ENCODE measurements at places on chromosomes 6 and 20.

- DNase-seq, result peak; percentile 88
Observed at GRCh38 chr6:99016355-99016754, 68.6 kb upstream of the FBXL4 start.

DNA sequence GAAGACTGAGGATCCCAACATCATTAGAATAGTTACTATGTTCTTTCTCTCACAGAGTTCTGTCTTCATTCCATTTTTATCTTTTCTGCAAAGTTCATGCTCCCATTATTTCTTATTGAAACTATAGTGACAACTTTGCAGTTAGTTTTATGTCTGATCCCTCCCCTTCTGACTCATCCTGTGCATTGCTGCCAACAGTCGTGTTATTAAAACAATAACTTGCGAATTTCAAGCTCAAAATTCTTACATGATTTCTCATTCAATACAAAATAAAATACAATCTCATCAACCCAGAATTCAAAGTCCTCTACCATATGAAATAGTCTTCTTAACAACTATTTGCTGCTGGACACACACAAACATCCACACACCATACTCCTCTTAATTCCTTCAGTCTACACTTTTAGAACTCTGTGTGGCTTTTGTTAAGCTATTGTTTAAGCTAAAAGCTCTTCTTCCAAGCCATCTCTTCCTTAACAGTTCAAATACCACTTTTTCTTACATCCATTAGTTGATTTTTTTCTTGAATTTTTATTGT, 261.4 kb upstream of the IRAK1BP1 start:
- DNase-seq, result peak; percentile 31

DNA sequence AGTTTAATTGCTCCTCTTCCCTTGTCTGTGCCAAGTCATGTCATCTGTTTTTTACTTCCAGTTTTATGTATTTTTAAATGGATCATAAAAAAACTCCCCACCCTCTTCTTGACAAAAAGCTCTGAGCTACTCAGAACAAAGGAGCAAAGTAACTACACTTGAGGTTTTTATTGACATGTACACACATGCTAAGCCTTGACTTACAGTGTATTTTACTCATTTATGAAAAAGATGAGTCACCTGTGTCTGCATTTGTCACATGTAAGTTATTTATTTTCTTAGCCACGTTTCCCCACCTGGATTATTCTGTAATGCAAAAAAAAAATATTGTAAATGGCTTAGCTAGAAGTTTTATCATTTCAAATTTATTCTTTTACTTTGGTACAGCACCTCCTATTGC, 628.8 kb upstream of the SLC35B3 start:
- no peak for DNase-seq

GRCh38 chr20:5971203-5971602, 20.8 kb downstream of the MCM8 start:
- DNase-seq, result no peak

DNA sequence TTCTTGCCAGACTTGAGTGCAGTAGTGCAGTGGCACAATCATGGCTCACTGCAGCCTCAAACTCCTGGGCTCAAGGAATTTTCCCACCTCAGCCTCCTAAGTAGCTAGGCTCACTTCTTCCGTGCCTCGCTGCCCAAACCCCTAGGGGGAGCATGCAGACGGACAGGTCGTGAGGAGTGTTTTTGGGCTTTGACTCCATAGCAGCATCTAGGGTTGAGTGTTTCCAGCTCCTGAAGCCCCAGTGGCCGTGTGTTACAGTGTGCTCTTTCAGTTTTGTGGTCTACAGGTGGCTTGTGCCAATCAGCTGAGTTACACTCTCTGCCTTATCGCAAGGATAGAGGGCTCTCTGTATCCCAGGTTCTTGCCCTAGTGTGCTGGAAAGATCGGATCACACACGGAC, 33.4 kb downstream of the NCOA3 start:
- no peak for DNase-seq

- DNase-seq, result no peak
Observed at GRCh38 chr6:169993861-169994481, 242.5 kb downstream of the ERMARD start.

- no peak for DNase-seq
Observed at GRCh38 chr6:93567164-93567563, 147.8 kb upstream of the EPHA7 start.

DNA sequence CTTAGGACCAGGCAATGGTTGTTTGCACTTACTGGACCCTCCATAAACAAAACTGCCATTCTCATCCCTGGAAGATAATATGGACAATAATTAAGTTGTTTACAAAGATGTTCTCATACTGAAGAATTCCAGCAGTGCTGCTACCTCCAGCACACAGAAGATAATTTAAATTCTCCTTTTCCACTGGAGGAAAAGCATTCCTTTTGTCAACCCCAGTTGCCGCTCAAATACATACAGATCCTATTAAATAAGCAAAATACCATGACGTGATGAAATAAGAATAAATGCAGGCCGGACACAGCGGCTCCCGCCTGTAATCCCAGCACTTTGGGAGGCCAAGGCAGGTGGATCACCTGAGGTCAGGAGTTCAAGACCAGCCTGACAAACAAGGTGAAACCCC, 54.5 kb upstream of the IPCEF1 start:
- no peak for DNase-seq

DNA sequence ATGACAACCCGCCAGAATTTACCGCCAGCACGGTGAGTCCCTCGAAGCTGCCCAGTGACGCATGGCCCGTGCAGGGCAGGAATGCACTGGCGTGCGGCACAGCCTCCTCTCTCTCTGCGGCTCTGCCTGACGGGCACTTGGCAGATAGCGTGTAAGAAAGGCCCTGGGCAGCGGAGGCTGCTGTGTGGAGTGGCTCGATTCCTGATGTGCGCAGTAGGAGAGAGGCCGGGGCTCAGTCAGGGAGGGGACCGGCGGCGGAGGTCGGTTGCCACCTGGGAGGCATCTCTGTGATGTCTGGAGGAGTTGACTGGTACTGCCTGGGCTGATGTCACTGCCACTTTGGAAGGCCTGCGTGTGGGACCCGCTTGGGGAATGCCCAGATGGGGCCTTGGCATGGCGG, 170.7 kb downstream of the TAF4 start:
- no peak for DNase-seq

DNA sequence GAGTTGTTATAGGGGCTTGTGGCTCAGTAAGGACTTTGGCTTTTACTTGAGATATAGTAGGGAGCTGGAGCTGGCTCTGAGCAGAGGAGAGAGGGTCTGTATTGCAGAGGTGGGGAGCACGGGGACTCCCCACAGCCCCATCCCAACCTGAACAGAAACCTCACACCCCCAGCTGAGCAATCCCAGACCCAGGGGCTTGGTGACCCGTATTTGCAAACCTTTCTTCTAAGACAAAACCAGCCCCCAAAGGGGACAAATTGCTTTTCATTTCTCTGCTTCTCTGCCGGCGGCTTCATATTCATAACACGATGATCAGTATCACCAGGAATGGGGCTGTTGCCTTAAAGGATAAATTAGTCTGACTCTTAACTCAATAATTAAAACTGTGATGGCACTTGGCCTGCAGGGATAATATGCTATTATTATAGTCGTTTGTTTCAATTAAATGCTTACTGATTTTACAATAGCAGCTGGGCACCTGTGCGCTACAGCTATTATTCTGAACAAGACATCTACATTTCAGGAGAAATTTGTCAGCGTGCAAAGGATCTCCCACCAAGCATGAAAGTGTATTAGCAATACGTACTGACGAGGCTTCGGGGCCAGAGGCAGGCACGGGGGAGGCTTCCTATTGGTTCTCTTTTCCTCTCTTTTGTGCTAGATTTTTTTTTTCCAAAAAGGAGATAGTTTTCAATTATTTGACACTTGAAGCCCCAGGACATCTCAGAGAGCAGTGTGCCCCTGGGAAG, 118.1 kb downstream of the TOX2 start:
- DNase-seq, result no peak

DNA sequence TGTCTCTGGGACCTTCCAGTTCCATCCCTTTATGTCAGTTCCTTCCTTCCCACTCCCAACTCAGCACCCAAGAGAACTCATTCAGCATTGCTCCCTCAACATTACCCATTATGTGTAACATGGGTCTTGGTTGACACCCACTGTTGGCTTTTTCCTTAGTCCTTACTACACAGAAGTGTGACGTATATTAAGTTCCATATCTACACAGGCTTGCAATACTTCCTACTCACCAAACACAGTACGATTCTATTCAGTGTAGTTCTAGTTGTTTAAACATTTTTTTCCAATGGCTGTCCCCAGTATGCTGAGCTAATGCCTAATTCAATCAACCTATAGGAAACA, 37.7 kb downstream of the ARHGAP18 start:
- no peak for DNase-seq

DNA sequence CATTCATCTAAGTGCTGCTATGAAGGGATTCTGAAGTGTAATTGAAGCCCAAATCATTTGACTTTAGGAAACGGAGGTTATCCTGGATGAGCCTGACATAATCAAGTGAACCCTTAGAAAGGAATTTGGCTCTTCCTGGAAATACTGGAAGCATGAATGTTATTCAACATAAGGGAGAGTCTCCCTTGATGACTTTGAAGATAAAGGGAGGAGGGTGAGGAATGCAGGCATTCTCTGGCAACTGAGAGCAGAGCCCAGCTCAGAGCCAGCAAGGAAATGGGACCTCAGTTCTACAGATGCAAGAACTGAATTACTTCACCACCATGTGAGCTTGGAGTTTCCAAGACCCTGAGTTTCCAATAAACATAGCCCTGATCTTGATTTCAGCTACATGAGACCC, 168.2 kb downstream of the DLL1 start:
- no peak for DNase-seq

- no peak for DNase-seq
Observed at GRCh38 chr6:122631571-122632249, 21.5 kb downstream of the PKIB start.

- no peak for DNase-seq
Observed at GRCh38 chr20:44552950-44553908, 29.1 kb upstream of the PKIG start.

GRCh38 chr6:104959026-104959858, 2.3 kb downstream of the LIN28B start:
- no peak for DNase-seq

DNA sequence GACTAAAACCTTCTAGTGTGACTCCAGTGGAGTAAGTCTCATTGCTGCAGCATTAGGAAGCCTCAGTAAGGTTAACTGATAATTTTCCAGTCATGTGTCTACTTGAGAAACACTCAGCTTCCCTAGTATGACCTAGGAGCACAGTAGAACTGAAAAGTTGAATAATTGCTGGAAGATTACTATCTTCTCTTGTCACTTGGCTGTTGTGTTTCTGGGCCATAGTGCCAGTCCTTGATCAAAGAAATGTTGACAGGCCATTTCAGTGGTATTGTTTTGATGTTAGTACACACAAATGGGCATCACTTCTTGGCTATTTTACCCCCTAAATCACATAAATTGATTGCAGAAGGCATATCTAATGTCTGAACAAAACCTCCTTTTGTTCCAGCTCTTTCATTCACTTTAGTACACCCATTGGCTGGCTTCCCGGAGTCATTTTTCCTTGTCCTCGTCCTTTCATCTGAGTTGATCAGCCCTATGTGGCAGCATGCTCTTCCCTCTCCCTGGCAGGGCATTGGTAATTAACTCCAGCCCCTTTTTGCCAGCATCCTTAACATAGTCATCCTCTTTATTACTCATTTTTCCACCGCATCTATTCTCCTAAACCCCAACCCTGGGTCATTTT, 6.0 kb downstream of the ENPP3 start:
- no peak for DNase-seq

DNA sequence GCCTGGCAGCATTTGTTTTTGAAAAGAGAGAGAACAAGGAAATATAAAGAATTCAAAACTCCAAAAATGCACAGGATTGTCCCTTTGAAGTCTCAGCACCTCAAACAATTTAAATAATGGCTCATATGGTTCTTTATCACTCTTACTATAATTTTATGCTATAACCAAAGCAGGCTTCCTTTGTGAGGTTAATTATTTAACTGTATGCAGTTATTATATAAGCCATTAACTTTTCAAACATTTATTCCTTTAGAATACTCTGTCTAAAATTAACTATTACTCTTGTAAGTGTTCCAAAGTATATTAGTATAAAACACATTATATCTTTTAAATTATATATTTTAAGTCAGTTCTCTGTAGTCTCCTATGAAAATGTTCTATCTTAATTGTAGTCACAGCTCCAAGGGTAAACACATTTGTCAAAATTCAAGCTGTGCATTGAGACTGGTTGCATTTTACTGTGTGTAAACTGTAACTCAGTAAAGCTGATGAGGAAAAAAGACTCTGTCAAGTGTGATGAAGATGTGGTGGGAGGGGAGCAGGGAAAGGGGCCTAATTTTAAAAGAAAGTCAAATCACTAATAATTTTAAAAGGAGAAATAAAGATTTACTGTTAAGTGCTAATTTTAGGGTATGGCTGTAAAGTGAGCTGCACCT, 20.0 kb upstream of the PLAGL1 start:
- no peak for DNase-seq

GRCh38 chr6:7300926-7301325, 12.1 kb downstream of the SSR1 start:
- DNase-seq, result no peak

GRCh38 chr20:14451458-14451857, 114.0 kb upstream of the FLRT3 start:
- no peak for DNase-seq

DNA sequence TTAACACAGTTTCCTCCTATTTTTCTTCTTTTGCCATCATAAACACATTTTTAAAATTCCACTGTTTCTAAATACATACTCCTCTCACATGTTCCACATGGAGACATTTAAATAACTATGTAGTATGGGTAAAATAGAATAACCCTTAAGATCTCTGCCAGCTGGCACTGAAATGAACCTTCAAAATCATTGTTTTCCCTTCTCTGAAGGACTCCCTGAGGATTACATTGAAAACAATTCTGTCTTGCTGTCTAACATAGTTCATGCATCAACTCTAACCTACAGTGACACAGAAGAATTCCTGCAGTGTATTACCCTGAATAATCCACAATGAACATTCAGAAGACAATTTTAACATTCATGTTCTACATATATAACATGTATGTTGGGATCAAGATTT, 1361.8 kb upstream of the CITED2 start:
- DNase-seq, result no peak

GRCh38 chr6:339480-339879, 47.2 kb downstream of the DUSP22 start:
- DNase-seq, result no peak

- DNase-seq, result peak; percentile 2
Observed at GRCh38 chr6:70790483-70791224, 123.0 kb downstream of the SMAP1 start.

DNA sequence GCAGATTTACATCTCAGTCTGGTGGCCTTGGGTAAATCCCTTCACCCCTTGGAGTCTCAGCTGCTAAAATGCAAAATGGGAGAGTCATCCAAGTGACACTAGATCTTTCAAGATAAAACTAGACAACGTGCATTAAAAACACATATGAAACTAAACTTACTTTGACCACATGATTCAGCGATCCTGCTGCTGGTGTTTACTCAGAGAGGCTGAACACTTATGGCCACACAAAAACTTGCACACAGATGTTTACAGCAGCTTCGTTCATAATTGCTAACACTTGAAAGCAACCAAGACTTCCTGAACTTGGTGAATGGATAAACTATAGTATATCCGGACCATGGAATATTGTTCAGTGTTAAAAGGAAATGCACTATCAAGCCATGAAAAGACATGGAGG, 55.3 kb upstream of the GPR6 start:
- DNase-seq, result no peak

Measured in RCC 7860 (cell line).